ENCODE measurements at places on chromosomes 12 and 14.

- no peak for DNase-seq
Measured at GRCh38 chr12:67364228-67364627, 95.1 kb downstream of the CAND1 start.

GRCh38 chr12:69002969-69003368, 70.0 kb upstream of the CPM start:
- DNase-seq = no peak

- peak; percentile 83 for DNase-seq
Measured at GRCh38 chr12:1083889-1084262, 92.9 kb downstream of the ERC1 start.

GRCh38 chr12:110791589-110791988, 48.9 kb upstream of the PPP1CC start:
- DNase-seq = no peak

GRCh38 chr12:97936165-97936564, 473.6 kb downstream of the RMST start:
- DNase-seq = no peak

DNA sequence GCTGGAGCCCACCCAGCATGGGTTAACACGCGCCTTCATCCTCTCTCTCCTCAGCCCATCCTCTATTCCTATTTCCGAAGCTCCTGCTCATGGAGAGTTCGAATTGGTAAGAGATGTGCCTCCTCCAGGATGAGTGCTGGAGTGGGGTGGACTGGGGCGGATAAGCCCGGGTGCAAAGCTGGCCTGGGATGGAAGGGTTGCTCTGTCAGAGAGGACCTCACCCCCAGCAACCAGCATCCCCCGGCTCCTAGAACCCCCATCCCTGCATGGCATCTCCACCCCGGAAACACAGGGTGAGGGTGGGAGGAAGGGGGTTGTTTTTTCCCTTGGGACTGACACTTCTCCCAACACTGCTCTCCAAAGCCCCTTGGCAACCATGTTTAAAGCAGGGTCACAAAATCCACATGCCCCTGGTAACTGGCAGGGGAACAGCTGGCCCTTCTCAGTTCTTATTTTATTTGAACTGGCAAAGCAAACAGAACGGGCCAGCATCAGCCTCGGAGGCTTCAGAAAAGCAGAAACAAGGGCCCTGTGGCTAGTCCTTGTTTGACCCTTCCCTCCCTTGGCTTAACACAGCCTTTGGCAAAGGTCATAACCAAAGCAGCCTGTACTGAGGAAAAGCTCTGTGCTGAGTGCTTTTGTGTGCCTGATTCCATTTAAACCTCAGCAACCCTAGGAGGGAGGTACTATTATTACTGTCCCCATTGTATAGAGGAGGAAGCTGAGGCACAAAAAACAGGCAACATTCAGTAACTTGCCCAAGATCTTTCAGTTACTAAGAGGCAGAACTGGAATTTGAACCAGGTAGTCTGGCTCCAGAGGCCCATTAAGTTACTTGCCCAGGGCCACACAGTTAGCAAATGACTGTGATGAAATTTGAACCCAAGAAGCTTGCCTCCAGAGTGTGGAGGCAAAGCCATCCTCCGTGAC, 4.2 kb downstream of the GSTZ1 start:
- DNase-seq = no peak

GRCh38 chr14:73680821-73681220, 33.4 kb downstream of the PNMA1 start:
- no peak for DNase-seq
